ENCODE measurements at places on chromosomes 2 and 18.

GRCh38 chr2:191151331-191151730, 537 bp upstream of the STAT4 start:
- DNase-seq = no peak

GRCh38 chr2:224191465-224191864, 152.4 kb upstream of the SERPINE2 start:
- DNase-seq = no peak

DNA sequence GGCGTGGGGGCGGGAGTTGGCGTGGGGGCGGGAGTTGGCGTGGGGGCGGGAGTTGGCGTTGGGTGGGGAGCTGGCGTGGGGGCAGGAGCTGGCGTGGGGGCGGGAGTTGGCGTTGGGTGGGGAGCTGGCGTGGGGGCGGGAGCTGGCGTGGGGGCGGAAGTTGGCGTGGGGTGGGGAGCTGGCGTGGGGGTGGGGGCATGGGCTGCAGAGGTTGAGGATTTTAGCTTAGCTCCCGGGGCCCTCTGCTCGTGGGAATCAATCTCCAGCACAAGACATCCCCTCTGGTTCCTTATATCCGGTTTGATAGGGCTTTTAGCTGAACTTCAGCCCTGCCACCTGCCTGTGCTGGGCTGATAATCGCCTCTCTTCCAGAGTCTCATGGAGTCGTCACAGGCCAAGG, 177.0 kb downstream of the LDLRAD4 start:
- no peak for DNase-seq

DNA sequence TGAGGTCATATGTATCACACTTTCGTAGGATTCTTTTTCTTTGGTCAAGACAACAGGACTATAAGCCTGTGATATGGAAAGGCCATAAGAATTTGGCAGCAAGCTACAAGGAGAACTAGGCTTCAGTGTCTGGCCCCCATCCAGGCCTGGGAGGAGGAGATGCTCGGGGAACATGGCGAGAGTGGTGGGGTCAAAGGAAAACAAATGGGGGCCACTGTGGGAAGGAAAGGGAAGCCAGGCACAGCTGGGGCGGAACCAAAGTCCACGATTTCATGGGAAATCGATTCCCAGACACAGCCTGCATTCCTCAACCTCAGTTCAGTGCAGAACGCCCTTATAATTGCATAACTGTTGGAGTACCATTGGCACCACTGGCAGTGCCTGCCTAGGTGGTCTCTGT, 58.2 kb downstream of the MBP start:
- no peak for DNase-seq

DNA sequence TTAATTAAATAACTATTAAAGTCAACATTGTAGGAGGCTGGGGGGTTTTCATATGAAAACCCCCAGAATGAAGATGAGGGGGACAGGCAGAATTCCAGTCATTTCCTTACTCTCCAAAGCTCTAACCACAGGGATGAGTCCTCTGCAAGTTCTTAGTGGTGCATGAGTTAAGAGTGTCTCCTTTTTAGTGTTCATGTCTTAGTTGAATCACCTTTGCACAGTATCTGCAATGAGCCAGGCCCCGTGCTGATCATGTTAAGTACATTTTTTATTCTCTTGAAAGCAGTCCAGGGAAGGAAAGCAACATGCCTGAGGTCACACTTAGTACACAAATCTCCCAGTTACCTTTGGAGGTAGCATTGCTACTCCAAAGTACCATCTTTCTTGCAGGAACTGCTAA, 25.7 kb upstream of the MSGN1 start:
- no peak for DNase-seq

GRCh38 chr2:202187570-202187969, 50.8 kb downstream of the SUMO1 start:
- DNase-seq = no peak

- no peak for DNase-seq
These were observed 629 bp downstream of the PRELID3A start for GRCh38 chr18:12408247-12408869.

- DNase-seq = no peak
These were observed 4.0 kb downstream of the KANSL1L start for GRCh38 chr2:210167227-210167626.

DNA sequence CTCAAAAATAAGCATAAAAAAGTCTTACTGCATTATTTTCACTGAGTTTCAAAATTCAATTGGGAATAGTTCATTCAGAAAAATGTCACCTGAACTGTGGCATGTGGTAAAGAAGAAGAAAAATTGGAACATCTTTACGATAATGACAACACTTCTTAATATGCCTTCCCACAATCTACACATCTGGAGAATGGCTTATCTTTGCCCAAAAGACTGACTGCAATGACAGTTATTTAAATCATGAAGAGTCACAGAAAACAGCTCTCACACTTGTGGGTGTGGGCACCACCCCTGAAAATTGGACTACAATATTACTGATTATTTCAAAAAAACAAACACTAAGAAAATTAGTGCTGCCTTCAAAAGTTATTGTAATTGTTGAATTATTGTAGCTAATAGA, 152.3 kb downstream of the USP34 start:
- DNase-seq = no peak

Data from WERI-Rb-1 (cell line).